ENCODE measurements at places on chromosomes 2 and 18.

GRCh38 chr18:12911025-12911928 is 27.2 kb upstream of the PTPN2 start:
- DNase-seq: no peak

GRCh38 chr2:231391981-231392380 is 3.5 kb upstream of the B3GNT7 start:
- no peak for DNase-seq

DNA sequence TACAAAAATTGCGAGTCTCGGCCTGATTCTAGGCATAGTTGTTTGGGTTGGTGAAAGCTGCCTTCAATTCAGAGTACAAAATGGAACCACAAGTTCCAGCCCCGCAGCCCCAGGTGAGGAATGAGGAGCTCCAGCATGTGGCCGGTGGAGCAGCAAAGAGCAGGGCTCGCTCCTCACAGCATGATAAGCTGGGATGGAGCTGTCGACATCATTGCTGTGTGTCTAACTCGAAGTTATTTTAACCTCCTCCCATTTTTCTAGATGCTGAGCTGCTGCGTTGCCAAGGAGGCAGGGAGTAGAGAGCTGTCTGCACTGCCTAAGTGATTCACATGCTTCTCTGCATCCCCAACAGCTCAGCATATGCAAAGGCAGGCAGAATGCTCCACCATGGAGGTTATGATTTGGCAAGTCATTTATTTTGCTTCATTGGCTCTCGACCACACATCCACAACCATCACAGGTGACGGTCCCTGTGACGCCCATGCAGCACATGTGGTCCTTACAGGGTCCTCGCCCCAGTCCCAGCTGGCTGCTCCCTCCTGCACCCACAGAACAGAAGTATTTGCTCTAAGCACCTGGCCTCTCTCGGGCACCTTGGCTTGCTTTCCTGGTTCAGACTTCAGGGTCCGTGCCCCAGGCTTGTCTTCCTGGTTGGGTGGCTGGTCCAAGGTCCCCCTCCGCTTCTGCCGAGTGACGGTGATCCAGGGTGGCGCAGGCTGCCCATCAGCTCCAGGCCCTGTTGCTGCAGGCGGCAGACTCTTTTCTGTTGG is 66.0 kb upstream of the MGAT4A start:
- DNase-seq: no peak

DNA sequence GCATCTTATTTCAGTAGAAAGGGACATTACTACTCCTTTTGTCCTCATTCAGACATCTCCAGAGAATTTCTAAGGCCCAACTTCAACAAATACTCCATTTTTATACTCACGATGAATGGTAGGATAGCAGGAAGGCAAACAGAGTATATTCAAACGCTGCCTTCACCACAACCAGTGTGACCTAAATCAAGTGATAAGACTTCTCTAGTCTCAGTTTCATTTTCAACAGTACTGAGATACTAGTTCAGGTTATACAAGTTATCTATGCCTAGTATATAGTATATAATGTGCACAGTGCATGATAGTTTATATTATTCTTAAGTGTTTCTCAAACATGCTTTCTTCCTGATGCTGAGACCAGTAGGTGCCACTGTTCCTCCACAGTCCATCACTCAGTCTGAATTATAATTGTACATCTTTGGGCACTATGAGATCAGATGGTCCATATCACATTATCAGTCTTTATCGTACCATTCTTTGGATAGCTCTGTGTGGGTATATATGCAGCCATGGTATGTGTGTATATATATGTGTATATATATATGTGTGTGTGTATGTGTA is 66.3 kb upstream of the RPE start:
- DNase-seq: no peak

DNA sequence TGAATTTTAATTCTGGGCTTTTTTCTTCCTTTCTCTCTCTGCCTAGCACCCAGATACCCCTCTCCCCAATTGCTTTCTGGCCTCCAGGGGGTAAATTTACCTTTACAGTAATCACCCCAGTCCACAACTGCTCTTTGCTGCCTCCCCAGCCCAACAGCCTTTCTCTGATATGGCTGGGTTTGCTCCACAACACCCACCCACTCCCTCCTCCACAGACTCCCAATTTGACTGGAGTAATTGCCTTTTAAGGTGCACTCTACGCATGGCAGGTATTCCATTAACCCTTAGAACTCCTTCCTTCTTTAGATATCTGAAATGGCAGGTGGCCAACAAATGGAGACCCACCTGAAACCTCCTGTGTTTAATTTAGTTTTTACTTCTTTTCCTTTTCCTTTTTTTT is 3.6 kb downstream of the CELF4 start:
- DNase-seq: no peak

GRCh38 chr2:37623971-37624900 is 47.2 kb downstream of the CDC42EP3 start:
- DNase-seq: no peak

DNA sequence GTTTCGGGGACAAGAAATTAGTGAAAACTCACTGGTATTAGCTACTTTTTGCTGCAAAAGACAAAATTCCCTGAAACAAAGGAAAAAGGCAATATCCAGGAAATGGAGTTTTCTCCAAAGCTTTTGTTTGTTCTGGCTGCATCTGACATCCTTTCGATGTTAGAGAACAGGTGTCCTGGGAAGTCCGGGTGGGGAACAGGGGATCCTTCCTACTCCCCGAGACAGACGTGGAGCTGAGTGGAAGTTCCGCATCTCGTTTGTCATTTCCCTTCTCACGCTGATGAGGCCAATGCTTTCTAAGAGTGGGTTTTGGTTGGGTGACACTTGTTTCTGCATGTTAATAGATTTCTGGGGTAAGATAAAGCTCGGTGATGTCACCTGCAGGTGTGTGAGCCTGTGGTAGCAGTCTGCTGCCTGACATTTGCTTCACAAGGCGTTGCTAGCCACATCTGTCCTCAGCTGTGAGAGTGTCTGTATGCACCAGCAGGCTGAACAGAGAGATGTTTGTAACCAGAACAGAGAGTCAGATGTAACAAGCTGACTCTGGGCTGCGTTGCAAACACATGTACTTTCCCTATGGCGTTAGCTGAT is 125.9 kb downstream of the ACOXL start:
- no peak for DNase-seq

- DNase-seq: no peak
These were observed at the start of gene PTH2R for GRCh38 chr2:208406474-208407451. TSS of gene PTH2R (plus strand) at chr2:208406792. CDS start at chr2:208407044, 252 bp downstream.

GRCh38 chr2:126467367-126468054 is 188.4 kb upstream of the GYPC start:
- no peak for DNase-seq

DNA sequence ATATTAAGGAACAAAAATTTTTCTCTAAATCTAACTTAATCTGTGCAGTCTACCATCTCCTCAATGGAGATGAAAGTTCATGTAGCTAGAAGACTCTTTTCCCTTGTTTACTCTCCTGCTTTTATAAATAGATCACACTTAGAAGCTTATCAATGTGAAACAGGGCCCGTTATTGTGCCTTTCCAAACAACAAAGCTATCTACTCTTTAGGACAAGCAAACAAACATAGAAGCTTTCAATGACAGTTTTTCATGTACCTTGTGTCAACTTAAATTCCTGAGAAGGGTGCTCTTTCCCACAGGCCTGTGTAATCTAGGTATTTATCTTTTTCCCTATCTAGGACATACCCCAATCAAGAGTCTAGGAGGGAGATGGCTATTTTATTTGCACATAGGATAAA is 247.8 kb upstream of the CWC22 start:
- DNase-seq: no peak
